Activated T-helper 1 cell treated with Interleukin-2 at 50 U/mL for 16 hours (primary cell): ENCODE measurements at places on chromosomes 12 and 14.

DNA sequence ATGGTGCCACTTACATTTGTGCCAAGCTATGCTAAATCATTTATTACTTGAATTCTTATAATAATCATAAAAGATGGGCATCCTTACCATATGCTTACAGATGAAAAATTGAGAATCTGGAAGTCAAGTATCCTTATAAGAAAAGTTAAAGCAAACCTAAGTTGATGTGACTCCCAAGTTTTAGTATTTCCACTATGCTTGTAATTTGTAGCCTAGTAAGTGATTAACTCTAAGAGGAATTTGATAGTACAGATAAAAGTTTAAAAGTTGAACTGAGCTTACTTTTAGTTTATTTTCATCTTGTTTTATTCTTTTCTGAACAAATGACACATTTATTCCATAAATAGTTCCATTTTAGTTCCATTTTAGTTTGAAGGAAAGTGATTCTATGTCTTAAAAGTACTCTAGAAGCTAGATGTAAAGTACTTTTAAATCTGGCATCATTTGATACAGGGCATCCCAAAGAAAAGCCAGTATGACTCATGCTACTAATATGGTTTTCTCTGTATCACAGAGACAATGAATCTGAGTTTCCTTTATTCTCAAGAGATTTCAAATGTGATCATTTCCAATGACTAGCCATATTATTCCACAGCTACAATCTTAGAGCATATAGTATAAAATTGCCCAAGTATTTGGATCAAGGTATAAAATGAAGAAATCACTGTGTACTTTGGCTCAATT lies 596.0 kb downstream of the SLC16A7 start:
- DNase-seq: no peak

GRCh38 chr12:14099994-14100393 lies 118.6 kb upstream of the GRIN2B start:
- DNase-seq: no peak

DNA sequence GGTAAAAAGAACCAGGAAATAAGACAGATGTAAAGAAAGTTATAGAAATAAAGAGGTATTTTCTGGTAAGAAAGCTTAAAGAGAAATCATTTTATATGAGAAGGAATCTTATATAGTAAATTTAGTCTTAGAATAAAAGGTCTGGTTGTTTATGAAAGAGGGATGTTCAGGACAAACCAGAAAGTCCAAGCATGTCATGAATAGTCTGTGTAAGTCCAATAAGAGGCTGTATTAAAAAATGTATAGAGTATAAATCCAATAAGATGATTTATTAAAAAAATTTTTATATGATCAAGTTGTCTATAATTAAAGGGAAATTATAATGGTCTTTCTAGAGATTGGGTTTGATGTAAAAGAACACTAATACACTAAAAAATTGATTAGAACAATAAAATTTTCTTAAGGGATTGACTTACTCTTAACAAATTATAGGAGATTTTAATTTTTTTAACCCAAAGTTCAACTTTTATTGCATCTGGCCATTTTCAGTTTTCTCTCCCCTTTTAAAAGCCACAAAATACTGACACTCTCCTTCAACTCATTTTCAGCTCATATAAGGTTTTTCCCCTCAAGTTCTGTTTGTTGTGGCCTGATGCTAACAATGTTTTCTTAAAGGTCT lies 35.1 kb downstream of the ST8SIA1 start:
- no peak for DNase-seq

DNA sequence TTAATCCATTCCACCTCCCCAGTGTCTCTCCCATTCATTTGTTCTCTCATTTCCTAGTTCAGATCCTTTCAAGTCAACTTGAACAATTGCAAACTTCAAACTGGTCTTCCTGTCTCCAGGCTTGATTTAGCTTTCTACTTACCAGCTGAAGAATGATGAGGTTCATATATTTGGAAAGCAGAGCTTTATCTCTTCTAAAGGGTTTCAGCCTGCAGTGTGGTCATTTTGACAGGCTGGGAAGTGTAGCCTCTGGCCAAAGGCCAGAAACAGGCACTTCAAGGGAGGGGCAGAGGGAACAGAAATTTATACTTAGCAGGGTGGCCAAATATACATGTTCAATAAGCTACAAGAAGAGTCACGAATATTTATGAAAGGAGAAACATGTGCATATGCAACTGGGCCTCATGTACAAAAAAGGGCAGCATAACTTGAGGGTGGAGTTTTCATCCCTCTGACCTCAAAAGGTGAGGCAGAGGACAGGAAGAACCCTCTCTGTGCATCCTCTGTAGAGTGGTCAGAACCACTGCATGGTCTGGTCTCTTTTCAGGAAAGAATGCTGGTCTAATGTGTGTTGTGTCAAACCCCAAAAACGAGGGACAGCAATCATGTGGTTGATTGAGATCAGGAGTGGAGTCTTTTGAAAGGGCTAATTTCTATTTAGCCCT lies 34.0 kb upstream of the HECTD1 start:
- no peak for DNase-seq

- no peak for DNase-seq
Observed at GRCh38 chr14:51527073-51527472, 124.6 kb upstream of the FRMD6 start.

DNA sequence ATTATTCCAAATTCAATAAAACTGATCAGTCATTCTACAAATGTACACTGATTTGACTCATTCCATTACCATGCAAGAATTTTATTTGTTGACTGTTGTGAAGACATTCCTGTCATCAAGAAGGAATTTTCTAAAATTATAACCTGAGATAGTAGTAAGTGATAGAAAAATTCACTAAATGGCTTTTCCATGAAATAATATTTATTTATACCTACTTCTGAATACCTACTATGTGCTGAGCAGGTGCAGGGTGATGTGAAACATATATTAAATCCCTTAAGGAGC lies 841.7 kb downstream of the NRXN3 start:
- no peak for DNase-seq

DNA sequence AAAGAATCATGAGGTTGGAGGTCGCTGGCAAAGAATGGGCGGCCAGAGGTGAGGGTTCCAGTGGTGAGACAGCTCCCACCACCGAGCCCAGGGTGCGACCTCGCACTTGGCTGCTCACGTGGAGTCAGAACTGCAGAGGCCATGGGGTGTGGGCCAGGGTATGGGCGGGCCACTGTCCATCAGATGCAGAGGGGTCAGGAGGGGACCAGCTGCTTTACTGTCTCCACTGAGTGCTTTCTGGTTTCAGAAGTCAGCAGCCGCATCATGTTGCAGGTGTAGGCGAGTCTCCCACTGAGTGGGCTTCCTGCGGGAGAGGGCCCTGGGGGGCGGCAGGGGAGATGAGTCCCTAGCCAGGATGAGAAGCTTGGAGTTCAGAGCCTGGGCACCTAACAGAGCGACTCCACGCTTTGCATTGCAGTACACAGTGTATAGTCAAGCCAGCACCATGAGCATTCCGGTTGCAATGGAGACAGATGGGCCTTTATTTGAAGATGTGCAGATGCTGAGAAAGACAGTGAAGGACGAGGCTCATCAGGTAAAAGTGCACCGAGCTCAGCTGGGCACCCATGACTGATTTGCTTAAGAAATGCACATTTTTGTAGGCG lies 46.9 kb upstream of the DYNC1H1 start:
- DNase-seq: no peak

GRCh38 chr12:110538869-110539622 lies 36.9 kb downstream of the RAD9B start:
- no peak for DNase-seq

- DNase-seq: no peak
Observed at GRCh38 chr12:3122841-3123678, 45.9 kb downstream of the TSPAN9 start.

DNA sequence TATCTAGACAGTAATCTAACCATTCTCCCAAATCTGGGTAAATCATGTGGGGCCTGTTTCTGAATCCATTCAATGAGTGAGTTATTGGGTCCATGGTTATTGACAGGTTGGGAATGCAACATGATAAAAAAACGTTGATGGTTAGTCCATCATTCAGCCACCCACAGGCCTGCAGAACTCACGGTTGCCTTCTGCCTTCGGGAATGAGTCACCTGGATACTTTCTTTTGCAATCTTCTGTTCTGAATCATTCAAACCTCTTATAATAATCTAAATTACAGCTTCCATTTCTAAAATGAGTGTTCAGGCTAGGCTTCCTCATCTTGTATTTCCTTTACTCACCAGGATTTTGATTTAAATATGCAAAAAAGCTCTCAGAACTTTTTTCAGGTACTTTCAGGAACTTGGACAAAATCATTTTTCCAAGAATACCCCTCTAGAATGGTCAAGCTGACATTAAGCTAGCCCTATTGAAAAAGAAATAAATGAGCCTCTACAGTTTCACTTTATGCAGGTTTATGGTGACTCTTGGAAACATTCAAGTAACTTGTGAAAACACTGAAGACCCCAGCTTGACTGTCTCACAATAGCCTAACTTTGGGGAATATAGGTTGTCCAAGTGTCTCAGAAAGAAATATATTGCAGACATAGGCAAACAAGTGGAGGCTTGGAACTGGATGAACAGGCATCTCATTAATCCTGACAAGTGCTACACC lies 94.4 kb downstream of the KCNK10 start:
- DNase-seq: no peak

DNA sequence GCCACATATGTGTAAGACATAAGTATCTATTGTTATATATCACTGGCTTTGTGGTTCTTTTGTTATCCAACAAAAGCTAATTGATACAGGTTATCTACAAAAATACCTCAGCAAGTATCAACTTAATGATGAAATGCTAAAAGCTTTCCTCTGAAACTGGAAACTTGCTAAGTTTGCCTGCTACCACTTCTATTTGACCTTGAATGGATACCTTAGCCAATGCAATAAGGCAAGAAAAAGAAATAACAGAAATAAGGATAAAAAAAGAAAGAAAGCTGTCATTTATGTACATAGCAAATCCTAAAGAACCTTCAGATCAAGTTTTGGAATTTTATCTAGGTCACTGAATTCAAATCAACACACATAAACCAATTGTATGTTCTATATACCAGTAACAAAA lies 35.5 kb upstream of the RASSF3 start:
- DNase-seq: no peak

- DNase-seq: no peak
Observed at GRCh38 chr12:115722181-115722580, 555.3 kb downstream of the MED13L start.

DNA sequence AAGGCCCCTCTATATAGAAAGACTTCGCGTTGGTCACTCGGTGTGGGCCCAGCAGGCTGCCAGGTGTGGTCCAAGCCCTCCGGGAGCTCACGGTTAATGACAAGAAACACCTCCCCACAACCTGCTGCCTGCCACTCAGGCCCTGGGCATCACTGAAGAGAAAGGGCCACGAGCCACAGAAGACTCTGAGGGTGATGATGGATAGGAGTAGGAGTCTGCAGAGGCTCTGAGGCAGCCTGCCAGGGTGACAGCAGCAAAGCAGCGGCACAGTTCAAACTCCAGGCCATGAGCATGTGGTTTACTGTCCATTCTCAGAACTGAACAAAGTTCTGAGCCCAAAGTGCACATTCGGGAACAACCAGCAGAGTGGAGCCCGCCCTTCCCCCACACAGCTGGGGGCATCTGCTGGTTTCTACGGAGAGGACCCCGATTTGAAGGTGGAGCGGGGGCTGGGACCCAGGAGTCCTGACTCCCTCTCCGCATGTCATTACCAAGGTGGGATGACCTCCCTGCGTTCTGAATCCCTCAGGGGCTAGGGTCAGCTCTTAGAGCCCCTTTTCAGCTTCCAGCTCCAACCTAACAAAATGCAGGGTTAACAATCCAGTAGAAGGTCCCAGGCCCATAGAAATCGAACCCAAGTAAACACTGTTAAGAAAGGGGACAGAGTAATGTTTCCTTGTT lies 65.8 kb downstream of the VWF start:
- no peak for DNase-seq

DNA sequence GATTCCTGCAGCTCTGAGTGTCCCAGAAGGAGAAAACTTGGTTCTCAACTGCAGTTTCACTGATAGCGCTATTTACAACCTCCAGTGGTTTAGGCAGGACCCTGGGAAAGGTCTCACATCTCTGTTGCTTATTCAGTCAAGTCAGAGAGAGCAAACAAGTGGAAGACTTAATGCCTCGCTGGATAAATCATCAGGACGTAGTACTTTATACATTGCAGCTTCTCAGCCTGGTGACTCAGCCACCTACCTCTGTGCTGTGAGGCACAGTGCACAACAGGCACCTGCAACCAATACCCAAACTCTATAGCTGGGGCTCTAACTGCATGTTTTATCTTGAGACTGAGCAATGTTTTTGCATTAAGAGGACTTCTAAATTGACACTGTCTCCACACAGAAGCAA lies 379.2 kb upstream of the OR4E1 start:
- no peak for DNase-seq

DNA sequence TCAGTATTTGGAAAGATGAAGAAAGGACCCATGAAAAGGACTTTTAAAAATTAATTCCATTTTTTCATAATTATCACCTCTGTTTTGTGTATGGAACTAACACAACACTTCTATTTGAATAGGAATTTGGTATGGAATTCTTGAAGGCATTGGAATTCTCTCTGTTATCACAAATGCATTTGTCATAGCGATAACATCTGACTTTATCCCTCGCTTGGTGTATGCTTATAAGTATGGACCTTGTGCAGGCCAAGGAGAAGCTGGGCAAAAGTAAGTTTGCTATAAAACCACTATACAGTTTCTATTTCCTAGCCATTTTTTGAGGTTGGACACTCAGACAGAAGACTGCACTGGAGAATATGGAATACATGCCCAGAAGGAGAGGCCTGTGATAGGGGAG lies 98.6 kb downstream of the SLC5A8 start:
- no peak for DNase-seq

DNA sequence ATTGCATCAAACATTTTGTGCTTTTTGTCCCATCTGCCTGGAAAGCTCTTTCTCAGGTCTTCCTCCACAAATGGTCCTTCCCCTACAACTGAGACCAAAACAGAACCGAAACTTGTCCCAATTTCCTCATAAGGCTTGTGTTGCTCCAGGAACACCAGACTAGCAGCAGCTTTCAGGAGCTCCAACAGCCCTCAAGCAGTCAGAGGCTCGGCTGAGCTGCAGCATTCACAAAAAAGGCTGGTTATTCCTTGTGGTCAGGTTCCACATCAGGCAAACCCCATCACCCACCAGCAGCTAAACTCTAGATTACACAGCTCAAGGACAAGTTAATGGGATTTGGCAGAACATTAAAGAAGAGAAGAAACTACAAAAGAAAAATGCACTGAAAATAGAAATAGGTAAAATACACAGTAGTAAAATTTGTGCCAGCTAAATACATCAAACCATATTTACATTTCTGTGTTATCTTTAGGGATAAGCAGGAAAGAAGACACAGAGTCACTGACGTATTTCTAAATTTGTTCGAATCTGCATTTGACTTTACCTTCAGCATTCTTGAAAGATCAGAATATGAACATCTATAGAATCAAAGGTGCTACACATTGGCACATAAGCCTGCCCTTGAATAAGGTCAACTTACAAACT lies 141.2 kb downstream of the STXBP6 start:
- no peak for DNase-seq

DNA sequence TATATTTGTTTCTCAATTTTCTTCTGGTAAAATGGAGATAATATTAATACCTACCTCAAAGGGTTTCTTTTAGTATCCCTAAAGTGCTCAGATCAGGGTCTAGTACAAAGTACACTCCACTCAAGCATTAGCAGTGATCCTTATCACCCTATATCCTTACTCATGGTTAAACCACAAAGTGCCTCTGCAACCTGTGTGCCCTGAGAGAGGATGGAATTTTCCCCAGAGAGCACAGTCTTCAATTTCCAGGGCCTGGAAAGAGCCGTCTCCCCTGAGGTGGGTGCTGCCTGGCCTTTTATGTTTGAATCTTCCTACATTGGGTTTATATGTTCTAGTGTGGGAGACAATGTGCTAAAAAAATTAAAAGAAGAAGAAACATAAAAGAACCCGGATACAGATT lies 183.1 kb upstream of the FBXO33 start:
- no peak for DNase-seq

GRCh38 chr12:46451276-46452021 lies 78.9 kb upstream of the SLC38A2 start:
- DNase-seq: no peak
